ENCODE measurements at places on chromosomes 4 and X.

DNA sequence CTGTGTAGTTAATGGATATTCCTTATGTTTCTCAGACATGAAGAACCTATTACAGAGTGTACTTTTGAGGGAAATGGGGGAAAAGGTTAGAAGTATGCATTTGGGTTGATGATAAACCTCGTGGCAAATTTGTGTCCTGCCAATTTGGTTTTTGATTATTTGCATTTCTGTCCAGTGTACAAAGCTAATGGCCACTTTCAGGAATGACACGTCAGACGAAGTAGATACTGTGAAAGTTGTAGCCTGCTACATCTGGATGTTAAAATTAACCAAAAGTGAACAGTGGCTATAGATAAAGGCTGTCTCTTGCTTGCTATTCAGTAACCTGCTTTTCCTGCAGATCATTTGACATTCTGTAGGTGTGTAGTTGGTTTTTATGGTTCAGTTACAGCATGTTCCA is 1.0 kb downstream of the PRDX4 start:
- peak; percentile 3 for DNase-seq

DNA sequence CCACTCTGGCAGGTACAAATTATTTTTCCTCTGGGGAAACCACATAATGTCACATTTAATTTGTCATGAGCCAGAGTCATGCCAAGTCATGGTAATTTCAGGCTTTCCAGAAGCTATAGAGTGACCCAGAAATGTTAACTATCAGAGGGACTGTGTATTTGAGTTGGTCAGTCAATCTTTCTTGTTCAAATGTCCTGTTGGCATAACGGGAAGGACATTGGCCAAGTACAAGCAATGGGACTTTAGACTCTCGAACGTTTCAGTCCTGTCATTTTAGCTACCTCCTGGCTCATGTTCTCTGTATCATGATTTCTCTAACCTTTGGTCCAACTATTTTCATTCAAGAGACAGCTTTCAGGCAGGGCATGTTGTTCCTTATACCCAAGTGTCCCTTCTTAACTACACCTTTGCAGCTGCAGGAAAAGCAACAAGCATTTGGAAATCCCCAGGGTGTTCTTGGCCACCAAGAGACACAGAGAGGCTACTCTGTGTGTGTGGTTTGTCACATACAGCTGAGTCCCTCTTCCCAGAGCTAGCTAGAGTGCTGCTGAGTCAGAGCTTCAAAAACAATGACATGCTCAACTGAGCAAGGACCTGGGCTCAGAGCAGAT is 142.6 kb downstream of the EGF start:
- peak; percentile 65 for DNase-seq

GRCh38 chr4:3178351-3178750 is 70.6 kb upstream of the MSANTD1 start:
- no peak for DNase-seq

- DNase-seq, result peak; percentile 81
These were observed 42.9 kb upstream of the INTS6L start for GRCh38 chrX:135477576-135477975.

DNA sequence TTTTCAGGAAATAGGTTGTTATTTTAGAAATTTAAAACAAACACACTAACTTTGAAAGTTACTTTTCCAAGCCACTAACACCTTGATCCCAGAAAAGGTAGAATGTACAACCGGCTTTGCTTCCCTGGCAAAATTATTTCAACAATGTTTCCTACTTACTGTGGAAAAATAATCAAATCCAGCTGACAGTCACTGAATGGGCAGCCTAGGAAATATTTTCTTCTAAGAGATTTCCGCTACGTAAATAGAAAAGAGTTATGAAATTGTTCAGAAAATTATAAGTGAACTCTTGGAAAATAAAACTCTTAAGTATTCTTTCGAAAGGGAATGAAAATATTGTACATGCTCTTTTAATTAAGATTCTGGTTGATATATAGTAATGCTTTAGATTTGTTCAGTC is 195.7 kb downstream of the GASK1B start:
- no peak for DNase-seq

- no peak for DNase-seq
These were observed 29.2 kb downstream of the NKX1-1 start for GRCh38 chr4:1376841-1377605.

All from M059J (cell line).